Stimulated activated naive CD4-positive, alpha-beta T cell treated with Interleukin-2 at 50 U/mL for 16 hours (primary cell): ENCODE measurements at places on chromosomes 5 and 9.

DNA sequence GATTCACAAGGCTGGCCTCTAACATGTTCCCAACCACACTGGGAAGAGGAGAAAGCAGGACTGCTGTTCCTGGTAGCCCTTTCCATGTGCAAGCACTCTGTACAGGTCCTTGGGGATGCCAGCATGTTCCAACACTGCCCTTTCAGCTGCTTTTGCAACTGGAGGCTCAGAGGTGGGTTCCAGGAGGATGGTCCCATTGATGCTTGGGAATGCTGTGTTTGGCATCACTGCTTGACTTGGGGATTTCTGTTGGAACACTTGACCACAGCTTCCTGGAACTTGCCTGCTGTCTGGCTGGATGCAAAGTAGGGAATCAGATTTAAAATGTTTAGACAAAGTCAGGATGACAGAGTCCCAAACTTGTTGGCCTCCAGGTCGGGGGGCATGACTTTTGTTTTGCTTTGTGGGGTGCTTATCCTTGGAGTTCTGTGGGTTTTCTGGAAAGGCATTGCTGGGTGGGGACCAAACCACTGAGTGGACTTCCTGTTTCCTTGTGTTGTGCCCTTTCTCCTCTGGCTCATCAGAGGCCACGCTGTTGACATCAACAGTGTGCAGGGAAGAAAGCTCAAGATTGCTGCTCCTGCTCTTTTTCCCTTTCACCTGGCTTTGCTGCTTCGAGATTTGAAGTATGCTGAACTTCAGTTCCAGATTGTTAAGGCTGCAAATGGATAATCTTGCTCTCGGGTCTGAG is 148.5 kb upstream of the RPS23 start:
- no peak for DNase-seq

GRCh38 chr5:18772475-18772874 is 1138.2 kb downstream of the TAF11L14 start:
- DNase-seq, result no peak

DNA sequence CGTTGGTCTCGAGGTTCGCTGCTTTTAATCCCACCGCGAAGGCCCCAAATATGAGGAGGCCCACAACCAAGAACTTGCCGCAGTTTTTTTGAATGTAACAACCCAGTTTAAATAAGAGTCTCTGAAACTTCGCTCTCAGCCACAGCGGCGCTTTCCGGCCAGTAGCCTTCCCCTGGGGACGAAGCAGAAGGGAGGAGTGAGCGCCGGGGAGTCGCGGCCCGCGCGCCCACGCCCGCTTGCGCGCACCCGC is 10.4 kb downstream of the PTCH1 start:
- no peak for DNase-seq

DNA sequence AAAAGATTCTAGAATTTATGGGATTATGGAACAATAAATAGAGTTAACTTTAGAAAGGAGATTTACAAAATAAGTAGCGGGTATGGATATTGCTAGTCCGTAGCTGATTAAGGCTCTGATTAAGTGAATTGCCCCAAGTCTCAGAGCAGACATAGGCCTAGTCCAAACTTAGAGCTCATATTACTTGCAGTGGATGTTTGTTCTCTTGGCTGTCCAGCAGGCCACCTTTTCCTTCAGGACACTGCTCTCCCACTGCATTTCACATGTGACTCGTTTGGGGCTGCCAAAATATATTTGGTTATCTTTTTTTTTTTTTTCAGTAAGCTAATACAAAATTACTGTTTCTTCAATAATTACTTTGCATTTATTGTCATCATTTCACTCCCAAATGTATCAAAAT is 76.6 kb downstream of the ARRDC3 start:
- no peak for DNase-seq

DNA sequence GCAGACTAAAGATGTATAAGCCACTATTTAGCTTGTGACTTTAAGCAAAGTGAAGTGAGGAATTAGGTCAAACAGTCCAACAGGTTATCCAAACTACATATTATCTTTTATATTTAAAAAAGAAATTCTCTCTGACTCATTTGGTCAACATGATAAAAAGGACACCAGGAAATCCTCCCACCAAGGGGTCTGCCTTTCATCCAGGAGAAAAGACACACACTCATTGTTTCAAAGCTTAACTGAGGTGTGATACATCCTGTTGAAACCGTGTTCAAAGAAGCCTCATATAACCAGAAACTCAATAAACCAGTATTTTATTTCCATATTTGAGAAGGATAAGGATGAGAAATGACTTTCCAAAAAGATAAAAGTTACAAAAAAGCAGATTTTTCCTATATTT is 417.1 kb downstream of the HCN1 start:
- no peak for DNase-seq

- no peak for DNase-seq
Measured at GRCh38 chr9:36748322-36748899, 175.7 kb downstream of the MELK start.

- no peak for DNase-seq
Measured at GRCh38 chr5:102581011-102581410, 82.2 kb upstream of the SLCO6A1 start.

DNA sequence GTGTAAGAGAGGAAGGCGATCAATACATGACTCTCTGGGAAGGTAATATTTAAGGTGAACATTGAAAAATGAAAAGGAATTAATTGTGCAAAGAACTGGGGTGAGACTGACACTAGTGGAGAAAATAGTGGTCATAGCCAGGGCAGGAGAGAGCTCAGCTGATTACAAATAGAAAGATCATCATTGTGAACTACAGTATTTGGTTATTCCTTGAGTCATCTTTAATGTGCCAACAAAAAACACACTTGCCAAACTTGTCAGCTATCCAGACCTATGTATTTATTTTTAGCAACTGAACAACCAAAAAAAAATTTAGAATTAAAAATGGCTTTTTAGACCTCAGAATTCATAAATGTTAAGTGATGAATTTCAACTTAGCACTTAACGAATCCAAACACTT is 749.8 kb upstream of the CDH9 start:
- no peak for DNase-seq

DNA sequence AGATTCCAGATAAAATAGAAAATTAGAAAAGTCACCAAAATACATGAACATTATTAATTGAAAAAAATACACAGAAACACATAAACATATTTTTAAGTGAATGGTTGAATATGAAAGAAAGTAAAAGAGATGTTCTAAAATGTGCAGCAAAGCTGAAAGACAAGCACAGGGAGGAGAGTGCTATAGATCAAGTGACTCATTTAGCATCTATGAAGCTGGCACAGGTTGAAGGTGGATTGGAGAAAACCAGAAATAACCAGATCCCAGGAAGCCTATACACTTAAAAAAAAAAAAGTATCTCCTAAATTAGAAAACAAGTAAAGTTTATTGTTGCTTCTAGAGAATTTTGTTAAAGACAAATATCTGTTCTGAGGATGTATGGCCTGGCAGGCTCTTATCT is 338.9 kb downstream of the CDH12 start:
- DNase-seq, result no peak

GRCh38 chr5:147388184-147389108 is 121.4 kb downstream of the DPYSL3 start:
- DNase-seq, result no peak

DNA sequence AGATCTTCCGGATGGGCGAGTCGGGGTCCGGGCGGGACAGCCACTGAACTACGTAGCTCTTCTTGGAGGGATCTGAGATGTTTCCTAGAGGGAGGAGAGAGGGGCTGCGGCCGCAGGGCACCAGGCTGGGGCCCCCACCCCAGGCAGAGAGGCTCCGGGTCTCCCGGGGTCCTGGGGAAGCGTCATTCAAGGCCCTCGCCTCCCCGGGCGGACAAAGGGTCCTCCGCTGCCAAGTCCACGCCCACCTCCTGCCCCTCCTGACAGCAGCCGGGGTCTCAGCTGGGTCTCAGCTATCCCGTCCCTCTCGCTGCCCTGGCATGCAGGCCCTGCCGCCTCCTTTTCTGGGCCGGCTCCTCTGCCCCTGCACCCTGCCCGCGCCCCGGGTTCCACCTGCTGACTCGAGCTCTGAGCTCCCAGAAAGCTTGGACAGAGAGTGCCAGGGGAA is 61.5 kb downstream of the ZNF354C start:
- DNase-seq, result no peak

GRCh38 chr9:94656200-94656599 is 16.9 kb upstream of the FBP1 start:
- DNase-seq, result peak; percentile 13

- DNase-seq, result peak; percentile 76
Measured at GRCh38 chr5:143008809-143009521, 238.8 kb downstream of the ARHGAP26 start.

GRCh38 chr5:74535926-74536325 is 104.6 kb downstream of the ENC1 start:
- no peak for DNase-seq
